Mesothelial cell of epicardium (in vitro differentiated cells): ENCODE measurements at places on chromosomes 1 and 21.
A peak's percentile ranks its signal among the peaks of the same experiment; 100 is the strongest.

DNA sequence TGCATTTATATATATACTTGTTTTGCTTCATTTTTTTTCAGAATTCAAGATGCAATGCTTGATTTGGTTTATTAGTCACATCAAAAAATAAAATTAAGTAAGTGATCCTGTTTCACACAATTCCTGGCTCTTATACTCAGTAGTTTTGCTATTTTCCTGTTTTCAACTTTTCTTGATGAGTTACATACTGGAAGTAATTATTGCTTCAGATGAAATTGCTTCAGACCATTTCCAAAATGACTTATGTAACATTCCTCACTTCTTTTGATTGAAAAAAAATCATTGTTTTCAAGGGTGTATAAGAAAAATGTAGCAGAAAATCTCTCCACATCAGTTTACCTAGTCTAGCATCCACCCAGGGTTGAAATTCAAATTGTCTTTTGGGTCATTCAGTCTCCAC is 65.0 kb downstream of the RGS2 start:
- no peak for DNase-seq

DNA sequence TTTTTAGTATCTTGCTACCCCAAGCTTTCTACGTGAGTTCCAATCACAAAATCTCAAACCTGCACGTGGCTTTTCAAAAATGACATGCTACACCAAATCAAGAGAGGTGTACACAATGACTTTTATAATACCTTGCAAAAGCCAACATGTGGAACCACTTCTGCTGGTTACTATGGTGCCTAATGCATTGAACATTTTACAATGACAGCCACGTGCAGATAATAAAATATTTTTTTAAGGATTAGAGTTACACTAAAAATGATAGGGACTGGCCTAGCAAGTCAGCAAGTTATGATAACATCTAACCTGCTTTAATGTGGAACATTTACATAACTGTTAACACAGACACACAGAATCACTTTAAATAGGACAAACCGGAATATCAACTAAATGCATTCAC is 30.2 kb downstream of the EYA3 start:
- DNase-seq, result no peak

GRCh38 chr1:109792056-109792831 is 28.5 kb upstream of the EPS8L3 start:
- DNase-seq, result peak; percentile 93

- no peak for DNase-seq
Observed at GRCh38 chr1:159266832-159267231, 35.3 kb upstream of the FCER1A start.

- DNase-seq, result no peak
Observed at GRCh38 chr1:151822404-151822803, 9.2 kb downstream of the RORC start.

DNA sequence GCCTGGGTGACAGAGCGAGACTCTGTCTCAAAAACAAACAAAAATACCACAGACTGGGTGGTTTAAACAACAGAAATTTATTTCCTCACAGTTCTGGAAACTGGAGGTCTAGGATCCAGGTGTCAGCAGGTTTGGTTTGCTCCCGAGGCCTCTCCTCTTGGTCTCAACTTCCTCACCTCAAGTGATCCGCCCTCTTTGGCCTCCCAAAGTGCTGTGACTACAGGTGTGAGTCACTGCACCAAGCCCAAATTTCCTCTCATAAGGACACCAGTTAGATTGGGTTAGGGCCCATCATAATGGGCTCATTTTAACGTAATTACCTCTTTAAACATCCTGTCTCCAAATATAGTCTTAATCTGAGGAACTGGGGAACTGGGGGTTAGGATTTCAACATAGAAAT is 35.5 kb downstream of the MFSD2A start:
- no peak for DNase-seq

GRCh38 chr1:224623310-224623714 is 7.2 kb downstream of the CNIH3 start:
- DNase-seq, result no peak

- DNase-seq, result no peak
Observed at GRCh38 chr1:183450093-183450492, 22.2 kb upstream of the SMG7 start.

GRCh38 chr1:78358165-78358564 is 132.6 kb upstream of the PTGFR start:
- DNase-seq, result no peak
